ENCODE measurements at places on chromosomes 12 and 14.
A peak's percentile ranks its signal among the peaks of the same experiment; 100 is the strongest.

GRCh38 chr14:98136012-98136789 lies 1135.8 kb downstream of the BCL11B start:
- no peak for DNase-seq

- no peak for DNase-seq
Observed at GRCh38 chr12:4736091-4736490, 15.9 kb downstream of the GALNT8 start.

DNA sequence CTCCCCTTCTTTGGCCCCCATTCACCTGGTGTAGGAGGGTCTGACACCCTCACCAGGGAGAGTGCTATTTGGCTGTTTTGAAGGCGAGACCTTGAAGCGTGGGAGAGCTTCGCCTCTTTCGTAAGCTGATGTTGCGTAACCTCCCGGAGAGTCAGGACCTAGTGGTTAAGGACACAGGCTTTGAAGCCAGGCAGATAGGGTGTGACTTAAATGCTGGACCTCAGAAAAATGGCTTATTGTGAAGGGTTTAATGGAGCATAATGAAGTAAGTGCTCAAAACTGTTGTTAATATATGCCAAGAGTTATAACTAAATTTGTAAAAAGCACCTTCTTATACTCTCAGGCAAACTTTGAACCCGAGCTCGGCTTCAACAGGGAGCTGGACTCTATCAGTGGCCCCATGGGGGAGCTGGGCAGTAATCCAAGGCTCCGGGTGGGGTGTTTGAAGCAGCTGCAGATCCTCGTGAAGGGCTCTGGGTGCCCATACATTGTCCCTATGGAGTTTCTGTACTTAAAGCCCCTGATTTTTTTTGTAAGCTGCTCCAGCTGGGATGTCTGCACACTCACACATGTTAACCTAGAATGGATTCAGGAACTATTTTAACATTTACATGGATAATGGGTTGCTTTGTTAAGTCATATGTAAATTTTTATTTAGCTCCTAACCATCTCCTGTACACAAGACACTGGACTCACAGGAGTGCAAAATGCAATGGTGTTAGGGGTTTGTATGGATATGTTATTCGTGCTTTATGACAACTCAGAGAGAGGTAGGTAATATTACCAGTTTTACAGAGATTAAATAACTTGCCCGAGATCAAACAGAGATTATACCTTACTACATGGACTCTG lies 26.0 kb downstream of the PPFIBP1 start:
- peak; percentile 95 for DNase-seq

GRCh38 chr14:79136071-79137044 lies 966.2 kb downstream of the NRXN3 start:
- no peak for DNase-seq

All from A549 (cell line).